H9 (cell line): ENCODE measurements at places on chromosomes 1 and 21. TPM values are rescaled to one million over a fixed set of nuclear protein-coding genes. Genes with fewer than 3 reads are reported as not detected.

NHLH2 gene
- total RNA-seq: 1.1 and 1.2 TPM in 2 replicates

CHI3L2 gene
- not detected in 2 replicates for total RNA-seq

CD164L2 gene
- 1.2 and 1.5 TPM in 2 replicates for total RNA-seq

A3GALT2 gene
- total RNA-seq: not detected in 2 replicates

MATN1 gene
- not detected in 2 replicates for total RNA-seq

CCDC30 gene
- 1.4 and 1.8 TPM in 2 replicates for total RNA-seq

CCDC185 gene
- not detected in 2 replicates for total RNA-seq

DNA sequence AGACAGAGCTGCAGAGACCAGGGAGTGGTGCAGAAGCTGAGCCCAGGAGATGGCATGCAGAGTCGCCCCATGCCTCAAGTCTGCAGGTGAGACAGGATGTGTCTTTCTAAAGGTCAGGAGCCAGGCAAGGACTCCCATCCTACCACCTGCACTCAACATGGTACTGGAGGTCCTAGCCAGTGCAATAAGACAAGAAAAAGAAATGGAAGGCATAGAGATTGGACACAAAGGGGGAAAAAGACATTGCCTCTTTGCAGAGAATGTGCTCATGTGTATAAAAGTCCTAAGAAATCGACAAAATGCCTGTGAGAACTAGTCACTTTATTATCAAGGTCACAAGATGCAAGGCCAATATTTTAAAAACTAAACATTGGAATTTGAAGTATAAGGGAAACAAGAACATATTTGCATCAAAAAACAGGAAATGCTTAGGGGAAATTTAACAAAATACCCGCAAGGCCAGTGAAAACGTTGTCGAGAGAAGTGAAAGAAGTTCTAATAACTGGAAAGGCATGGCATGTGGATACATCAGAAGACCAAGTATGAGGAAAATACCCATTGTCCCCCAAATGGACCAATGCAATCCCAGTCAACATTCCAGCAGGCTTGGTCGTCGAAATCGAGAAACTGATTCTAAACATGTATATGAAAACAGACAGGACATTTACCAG, 13.2 kb upstream of the PRXL2B start:
- H3K4me3 ChIP-seq: no peak overlapping the region
- no peaks in the 10 kb centered on the region for H3K27me3 ChIP-seq
- DNase-seq: no peak

DNA sequence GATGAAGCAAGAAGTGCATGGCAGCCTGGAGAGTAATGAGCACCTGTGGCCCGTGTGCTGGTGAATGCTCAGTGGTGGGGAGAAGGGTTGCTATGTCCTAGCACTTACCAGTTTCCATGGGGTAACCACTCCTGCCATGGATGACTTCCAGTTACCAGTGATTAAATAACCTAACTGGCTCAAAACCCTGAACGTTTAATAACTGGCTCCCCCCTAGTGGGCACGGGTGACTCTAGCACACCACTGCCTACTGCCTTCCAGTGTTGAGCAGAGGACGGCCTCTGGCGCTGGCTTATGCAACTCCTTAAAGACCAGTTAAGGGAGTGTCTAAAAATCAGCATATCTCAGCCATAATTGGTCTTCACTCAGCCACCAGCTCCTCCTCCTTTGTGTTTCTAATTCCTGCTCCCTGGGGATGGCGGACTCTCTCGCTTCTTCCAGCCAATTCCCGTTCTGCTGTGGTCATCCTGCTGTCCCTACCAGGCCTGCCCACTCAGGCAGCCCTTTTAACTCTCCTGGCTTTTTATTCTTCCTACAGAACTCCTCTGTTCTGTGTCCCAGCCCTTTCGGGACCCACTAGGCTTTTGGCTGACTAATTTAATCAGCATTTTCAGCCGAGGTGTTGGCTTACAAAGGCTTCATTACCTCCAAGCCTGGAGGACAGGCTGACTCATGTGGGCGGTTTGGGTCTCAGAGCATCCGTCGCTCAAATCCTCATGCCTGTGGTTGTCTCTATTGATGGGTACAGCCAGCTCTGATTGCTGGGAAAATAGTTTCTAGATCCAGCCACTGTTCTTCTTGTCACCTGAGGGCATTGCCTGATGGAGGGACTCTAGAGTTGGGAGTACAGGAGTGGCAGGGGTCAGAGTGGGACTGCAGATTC, 332.4 kb downstream of the CAMTA1 start:
- H3K27ac ChIP-seq: peak overlapping the region; percentile 4
- peak overlapping the region; percentile 35; the same call in 2 of the 3 replicates for H3K4me3 ChIP-seq
- H3K36me3 ChIP-seq: peaks cover 8% of the 10 kb centered on the region
- H3K4me1 ChIP-seq: no peaks in the 10 kb centered on the region
- DNase-seq: peak; percentile 84

GRCh38 chr1:58836408-58836807, 52.6 kb upstream of the JUN start:
- H3K4me3 ChIP-seq: no peak overlapping the region
- no peaks in the 10 kb centered on the region for H3K36me3 ChIP-seq
- no peaks in the 10 kb centered on the region for H3K27me3 ChIP-seq
- no peak overlapping the region for H3K27ac ChIP-seq

DNA sequence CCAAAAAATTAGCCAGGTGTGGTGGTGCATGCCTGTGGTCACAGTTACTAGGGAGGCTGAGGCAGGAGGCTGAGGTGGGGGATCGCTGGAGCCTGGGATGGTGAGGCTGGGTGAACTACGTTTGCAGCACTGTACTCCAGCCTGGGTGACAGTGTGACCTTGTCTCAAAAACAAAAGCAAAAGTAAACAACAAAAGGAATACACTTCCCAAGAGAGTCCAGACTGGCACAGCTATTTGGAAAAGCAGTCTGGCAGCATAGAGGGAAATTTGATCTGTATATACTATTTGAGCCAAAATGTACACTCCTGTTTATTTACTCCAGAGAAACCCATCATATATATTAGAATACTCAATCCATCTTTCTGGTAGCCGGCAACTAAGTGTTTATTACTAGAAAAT, 107.0 kb upstream of the HMCN1 start:
- H3K36me3 ChIP-seq: no peaks in the 10 kb centered on the region
- H3K27me3 ChIP-seq: no peaks in the 10 kb centered on the region
- peaks cover 1% of the 10 kb centered on the region; the same call in 1 of the 2 replicates for H3K4me1 ChIP-seq
- DNase-seq: no peak

- no peak overlapping the region for H3K4me3 ChIP-seq
- no peak for DNase-seq
- H3K4me1 ChIP-seq: no peaks in the 10 kb centered on the region; the same call in 1 of the 2 replicates
- no peaks in the 10 kb centered on the region for H3K27me3 ChIP-seq
- no peaks in the 10 kb centered on the region for H3K36me3 ChIP-seq
Measured at GRCh38 chr1:82759035-82759434, 958.3 kb downstream of the ADGRL2 start.

- no peaks in the 10 kb centered on the region for H3K36me3 ChIP-seq
- no peaks in the 10 kb centered on the region for H3K4me1 ChIP-seq
- H3K27ac ChIP-seq: no peak overlapping the region
- H3K4me3 ChIP-seq: no peak overlapping the region
Measured at GRCh38 chr1:198829944-198830343, 191.1 kb downstream of the PTPRC start.

DNA sequence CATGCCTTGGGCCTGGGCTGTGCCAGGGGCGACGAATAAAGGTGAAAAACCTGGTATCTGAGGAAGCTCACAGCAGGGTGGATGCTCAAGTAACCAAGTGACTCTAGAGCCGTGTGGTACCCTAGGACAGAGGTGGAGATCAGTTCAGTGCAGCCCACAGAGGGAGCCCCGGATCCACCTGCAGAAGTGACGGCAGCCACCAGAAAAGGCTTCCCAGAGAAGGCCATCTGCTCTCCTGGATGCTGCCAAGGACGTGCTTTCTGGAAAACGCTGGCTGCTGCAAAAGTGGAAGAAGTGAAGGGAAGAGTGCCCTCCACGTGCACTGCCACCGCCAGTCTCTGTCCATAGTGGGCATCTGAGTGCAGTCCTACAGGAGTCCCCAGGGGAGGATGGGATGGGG, 27.7 kb downstream of the TMCO4 start:
- H3K27ac ChIP-seq: no peak overlapping the region
- no peak for DNase-seq

GRCh38 chr1:4772294-4773010, 118.0 kb downstream of the AJAP1 start:
- H3K27me3 ChIP-seq: no peaks in the 10 kb centered on the region
- H3K36me3 ChIP-seq: no peaks in the 10 kb centered on the region
- no peak for DNase-seq
- H3K4me1 ChIP-seq: no peaks in the 10 kb centered on the region

DNA sequence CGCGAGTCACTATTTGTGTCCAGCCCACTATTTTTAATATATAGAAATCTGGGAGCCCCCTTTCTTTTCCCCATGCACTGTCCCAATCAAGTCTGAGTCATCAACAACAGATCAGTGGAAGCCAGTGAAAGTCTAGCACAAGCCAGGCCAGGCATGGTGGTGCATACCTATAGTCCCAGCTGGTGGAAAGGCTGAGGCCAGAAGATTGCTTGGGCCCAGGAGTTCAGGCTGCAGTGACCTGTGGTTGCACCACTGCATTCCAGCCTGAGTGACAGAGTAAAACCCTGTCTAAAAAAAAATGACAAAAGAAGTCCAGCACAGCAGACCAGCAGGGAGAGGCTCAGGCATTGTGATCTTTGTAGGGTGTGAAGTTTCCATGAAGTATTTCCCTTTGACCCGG, 9.0 kb upstream of the RPL5 start:
- no peak overlapping the region for H3K4me3 ChIP-seq
- H3K36me3 ChIP-seq: no peaks in the 10 kb centered on the region
- no peak for DNase-seq
- H3K27me3 ChIP-seq: no peaks in the 10 kb centered on the region
- no peaks in the 10 kb centered on the region for H3K4me1 ChIP-seq
- H3K27ac ChIP-seq: no peak overlapping the region

- H3K4me1 ChIP-seq: no peaks in the 10 kb centered on the region
- no peaks in the 10 kb centered on the region for H3K27me3 ChIP-seq
- DNase-seq: no peak
- H3K4me3 ChIP-seq: no peak overlapping the region
- no peak overlapping the region for H3K27ac ChIP-seq
Measured at GRCh38 chr1:243801378-243801777, 48.7 kb downstream of the AKT3 start.

DNA sequence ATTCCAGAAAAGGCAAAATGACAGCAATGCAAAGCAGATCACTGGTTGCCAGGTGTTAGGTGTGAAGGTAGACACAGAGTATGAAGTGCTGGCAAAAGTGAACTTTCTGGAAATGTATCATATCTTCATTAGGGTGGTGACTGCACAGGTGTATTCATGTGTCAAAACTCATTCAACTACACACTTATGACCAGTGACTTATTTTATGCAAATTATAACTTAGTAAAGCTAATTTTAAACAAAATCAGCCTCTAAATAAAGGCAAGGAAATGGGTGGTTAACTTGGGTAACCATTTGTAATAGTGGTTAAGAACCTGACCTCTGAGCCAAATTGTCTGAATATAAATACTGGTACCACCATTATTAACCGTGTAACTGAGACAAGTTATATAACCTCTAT, 7.4 kb downstream of the COP1 start:
- DNase-seq: no peak
- H3K27me3 ChIP-seq: no peaks in the 10 kb centered on the region
- no peak overlapping the region for H3K4me3 ChIP-seq
- H3K27ac ChIP-seq: no peak overlapping the region
- peaks cover 2% of the 10 kb centered on the region; the same call in 1 of the 3 replicates for H3K36me3 ChIP-seq

DNA sequence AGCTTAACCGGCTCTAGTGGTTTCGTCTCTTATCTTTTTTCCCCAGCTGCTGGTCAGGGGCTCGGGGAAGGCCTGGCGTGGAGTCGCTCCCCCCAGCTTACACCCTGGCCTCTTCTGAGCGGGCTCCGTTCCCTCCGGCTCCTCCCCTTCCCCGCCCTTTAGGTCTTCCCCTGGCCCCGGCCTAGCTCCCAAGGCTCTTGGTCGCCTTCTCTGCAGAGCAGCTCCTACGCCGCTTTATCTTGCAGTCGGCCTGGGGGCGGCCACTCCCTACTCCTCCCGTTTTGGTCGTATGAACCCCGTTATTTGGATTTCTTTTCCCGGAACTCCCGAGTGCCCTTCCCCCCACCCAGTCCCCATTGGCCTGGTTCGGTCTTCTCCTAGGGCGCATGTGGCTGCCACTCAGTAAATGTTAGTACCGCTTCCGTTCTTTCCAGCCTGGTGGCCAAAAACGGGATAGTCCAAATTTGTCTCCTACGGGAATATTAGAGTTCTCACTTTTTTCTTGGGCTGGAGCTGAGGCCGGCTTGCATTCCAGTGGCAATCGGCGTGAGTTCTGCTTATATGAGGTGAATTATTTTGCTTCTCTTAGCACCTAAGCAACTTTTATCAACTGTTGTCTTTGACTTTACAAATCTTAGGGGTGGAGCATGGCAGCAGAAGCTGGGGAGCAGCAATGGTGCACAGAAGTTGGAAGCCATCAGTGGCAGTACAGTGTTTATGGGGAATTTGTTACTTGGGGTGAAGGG, 467 bp downstream of the THRAP3 start:
- H3K27me3 ChIP-seq: no peaks in the 10 kb centered on the region
- peak; percentile 79 for DNase-seq
- peak overlapping the region; percentile 92 for H3K4me3 ChIP-seq
- peak overlapping the region; percentile 83 for H3K27ac ChIP-seq
- H3K4me1 ChIP-seq: no peaks in the 10 kb centered on the region; the same call in 1 of the 2 replicates
- H3K36me3 ChIP-seq: peaks cover 26% of the 10 kb centered on the region

GRCh38 chr1:27632387-27633297, 2.3 kb downstream of the FGR start:
- H3K4me3 ChIP-seq: no peak overlapping the region; the same call in 2 of the 3 replicates
- DNase-seq: no peak
- no peaks in the 10 kb centered on the region for H3K36me3 ChIP-seq

DNA sequence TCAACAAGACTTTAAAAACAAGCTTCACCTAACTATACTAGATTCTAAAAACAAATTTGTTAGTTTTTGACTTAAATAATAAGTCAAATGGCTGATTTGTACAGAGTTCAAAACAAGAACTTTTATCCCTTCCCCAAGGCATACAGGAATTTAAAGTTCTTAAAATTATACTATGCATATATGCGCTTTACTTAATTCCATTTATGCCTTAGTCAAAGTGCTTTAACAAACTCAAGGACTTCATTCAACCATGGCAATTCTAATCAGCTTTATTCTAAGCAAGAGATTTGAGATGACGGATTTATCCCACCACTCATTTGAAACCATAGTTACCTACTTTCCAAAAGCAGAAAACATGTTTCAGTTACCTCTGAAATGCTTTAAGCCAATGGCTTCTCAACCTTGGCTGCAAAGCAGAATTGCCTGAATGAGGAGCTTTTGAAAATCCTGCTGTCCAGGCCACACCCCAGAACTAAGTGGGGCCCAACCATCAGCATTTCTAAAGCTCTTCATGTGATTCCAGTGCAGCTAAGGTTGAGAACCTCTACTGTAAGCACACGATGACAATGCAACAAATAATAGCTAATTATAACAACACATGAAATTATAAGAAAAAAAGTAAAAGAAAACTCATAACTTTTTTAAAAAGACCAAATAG, 44.6 kb downstream of the TTLL7 start:
- no peak for DNase-seq
- H3K27me3 ChIP-seq: no peaks in the 10 kb centered on the region
- H3K4me1 ChIP-seq: no peaks in the 10 kb centered on the region; the same call in 1 of the 2 replicates
- no peaks in the 10 kb centered on the region for H3K36me3 ChIP-seq
- no peak overlapping the region for H3K4me3 ChIP-seq
- no peak overlapping the region for H3K27ac ChIP-seq
